CD4-positive, alpha-beta T cell treated with Interleukin-6 for 4 hours (primary cell): ENCODE measurements at places on chromosomes 6 and 20.

GRCh38 chr20:18767676-18768075 lies 45.9 kb upstream of the SCP2D1 start:
- no peak for DNase-seq

DNA sequence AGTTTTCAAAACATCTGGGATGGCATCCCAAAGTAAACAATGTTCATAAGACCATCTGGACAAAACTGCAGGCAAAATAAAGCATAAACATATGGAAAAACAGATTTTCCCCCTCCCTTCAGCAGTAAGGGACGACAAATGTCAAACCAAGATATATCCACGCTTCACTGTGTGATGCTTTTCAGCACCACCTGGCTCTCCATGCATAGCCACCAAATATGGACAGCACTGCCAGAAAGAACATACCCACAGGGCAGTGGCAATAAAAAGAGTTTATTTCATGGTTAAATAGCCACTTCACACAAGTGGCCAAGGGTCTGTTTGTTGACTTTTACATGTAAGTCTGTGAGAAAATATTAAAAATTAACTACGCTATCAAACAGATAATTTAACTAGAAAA lies 23.1 kb downstream of the USP45 start:
- no peak for DNase-seq

DNA sequence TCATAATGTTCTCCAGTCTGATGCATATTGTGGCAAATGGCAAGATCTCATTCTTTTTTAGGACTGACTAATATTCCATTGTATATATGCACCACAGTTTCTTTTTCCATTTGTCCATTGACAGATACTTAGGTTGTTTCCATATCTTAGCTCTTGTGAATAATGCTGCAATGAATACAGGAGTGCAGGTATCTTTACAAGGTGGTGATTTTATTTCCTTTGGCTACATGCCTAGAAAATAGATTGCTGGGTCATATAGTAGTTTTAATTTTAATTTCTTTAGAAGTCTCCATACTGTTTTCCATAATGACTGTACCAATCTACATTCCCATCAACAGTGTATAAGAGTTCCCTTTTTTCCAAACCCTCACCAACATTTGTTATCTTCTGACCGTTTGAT lies 97.5 kb downstream of the TRMT11 start:
- DNase-seq, result no peak

- DNase-seq, result no peak
Measured at GRCh38 chr6:131954775-131955107, 3.6 kb upstream of the CCN2 start.

GRCh38 chr20:15555913-15556312 lies 1017.3 kb downstream of the KIF16B start:
- no peak for DNase-seq

GRCh38 chr6:53151676-53152075 lies 3.0 kb upstream of the GCM1 start:
- no peak for DNase-seq

- no peak for DNase-seq
Measured at GRCh38 chr6:22884456-22884855, 315.1 kb downstream of the HDGFL1 start.

GRCh38 chr20:40322941-40323340 lies 366.1 kb downstream of the MAFB start:
- DNase-seq, result no peak

DNA sequence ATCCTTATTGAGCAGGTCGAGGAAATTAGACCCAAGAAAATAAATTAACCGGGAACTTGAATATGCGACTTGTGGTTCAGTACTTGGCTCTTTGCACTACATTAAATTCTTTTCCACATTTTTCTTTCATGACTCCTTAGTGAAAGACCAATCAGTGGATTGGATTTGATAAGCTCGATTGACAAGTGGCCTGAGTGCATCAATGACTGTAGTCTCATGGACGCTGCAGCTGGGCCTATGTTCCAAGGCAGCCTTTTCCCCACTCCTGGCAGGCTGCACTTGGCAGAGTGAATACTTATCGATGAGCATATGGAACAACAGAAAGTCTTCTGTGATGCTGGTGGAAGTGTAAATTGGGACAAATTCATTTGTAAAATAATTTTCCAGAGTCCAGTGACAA lies 210.8 kb upstream of the EXOC2 start:
- no peak for DNase-seq

- DNase-seq, result no peak
Measured at GRCh38 chr6:162088091-162088490, 639.5 kb downstream of the PRKN start.

DNA sequence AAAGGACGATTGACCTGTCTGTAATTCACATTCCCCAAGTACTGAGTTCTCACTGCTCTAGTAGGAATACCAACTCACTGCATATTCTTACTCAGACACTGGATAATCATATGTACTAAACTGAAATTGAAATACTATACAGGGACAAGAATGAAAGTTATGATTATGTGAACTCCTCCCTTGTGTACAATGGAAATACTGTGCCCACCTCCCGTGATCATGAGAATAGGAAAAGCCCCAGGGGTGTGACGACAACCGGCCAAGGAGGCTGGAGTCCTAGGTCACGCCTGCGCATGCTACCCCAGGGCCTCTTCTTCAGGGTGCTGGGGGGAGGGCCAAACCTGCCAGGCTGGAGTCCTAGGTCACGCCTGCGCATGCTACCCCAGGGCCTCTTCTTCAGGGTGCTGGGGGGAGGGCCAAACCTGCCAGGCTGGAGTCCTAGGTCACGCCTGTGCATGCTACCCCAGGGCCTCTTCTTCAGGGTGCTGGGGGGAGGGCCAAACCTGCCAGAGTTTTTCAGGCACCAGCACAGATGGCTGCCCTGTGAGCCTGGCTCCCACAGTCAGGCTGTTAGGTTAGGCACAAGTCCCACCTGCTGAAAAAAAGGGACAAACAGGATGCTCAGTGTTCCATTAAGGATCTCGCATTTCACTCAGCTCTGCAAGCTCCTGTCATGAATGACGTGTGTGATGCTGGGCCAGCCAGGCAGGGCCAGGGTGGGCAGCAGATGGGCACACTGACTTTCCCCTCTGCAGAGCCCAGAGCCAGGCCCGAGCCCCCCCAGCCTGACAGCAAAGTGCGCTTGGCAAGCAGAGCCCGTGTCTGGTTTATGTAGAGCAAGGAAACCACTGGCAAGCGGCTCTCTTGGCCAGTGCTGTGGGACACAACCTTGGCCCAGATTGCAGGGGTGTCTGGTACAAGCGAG lies 107.7 kb downstream of the FOXF2 start:
- no peak for DNase-seq

DNA sequence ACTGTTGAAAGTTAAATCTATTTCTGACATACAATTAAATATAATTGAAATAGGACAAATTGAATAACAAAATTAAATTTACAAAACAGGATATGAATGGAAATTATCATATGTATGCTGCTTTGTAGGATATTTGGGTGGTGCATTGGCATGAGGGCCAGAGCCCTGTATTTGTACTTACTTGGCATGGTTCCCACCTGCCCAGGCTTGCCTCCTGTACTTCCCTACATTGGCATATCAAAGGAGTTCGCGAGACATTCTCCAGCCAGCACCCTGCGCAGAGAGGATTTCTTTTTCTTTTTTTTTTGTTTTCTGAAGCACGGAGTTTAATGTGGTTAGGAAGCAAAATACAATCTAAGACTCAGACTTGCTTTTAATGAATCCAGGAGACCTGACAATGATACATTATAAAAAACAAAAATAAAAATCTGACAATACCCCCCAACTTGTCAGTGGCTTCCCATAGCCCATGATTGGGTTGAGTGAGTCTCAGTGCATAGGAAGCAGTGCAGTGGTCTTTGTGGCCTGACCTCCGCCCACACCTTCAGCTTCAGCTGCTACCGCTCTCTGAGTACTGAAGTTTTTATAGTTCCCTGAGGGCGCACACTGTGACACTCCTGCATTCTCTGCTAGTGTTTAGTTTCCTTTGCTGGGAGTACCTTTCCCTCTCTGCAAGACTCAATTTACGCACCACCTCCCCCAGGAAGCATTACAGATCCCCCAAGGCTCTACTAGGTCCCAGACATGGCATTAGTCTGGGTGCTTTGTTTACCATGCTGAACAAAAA lies 440.8 kb downstream of the UTRN start:
- no peak for DNase-seq

DNA sequence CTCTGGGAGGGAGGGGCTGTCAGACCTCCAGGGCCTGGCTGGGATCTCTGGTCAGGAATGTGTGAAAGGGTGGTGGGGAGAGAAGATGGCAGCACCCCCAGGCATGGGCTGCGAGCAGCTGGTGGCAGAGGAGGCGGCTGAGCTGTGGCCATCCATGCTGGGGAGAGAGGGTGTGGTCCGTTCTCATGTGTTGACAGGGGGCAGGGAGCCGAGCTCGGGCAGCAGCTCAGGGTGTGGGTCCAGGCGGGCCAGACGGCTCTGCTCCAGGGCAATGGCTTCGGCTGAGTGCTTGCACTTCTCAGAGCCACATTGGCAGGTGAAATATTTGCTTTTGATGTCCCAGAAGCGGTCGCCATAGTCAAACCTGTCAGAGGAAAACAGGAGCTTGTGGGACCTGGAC lies 1.1 kb upstream of the SLC44A4 start:
- no peak for DNase-seq

DNA sequence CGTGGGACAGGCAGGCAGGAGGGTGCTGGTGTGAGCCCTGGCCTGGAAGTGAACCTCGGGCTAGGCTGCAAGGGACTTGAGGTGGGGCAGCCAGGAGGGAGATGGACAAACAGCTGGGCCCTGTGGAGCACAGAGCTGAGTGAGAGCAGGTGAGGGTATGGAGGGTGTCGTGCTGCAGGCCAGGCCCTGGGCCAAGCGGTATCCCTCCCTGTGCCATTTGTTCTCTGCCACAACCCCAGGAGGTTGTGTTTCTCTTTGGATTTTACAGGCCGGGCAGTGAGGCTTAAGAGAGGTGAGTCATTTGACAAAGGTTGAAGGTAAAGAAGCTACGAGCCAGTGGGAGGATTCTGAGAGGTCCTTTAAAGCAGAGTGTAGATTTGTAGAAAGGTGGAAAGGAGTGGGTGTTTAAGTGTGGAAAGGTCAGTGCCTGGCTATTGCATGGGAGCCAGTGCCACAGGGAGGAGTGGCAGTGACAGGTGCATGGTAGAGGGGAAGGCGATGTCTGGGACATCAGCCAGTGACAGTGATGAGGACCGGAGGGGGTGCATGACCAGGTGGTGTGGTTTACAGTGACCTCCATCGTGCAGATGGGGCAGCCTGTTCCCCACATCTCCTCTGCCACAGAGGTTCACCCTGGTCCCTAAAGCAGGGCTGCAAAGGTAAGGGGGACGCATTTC lies 39.8 kb downstream of the GMPR start:
- no peak for DNase-seq

GRCh38 chr20:8815208-8815607 lies 253.7 kb upstream of the PLCB4 start:
- DNase-seq, result no peak
